ENCODE measurements at places on chromosomes 4 and X.

GRCh38 chrX:39248330-39248729 lies 447.1 kb downstream of the MID1IP1 start:
- no peak for DNase-seq

DNA sequence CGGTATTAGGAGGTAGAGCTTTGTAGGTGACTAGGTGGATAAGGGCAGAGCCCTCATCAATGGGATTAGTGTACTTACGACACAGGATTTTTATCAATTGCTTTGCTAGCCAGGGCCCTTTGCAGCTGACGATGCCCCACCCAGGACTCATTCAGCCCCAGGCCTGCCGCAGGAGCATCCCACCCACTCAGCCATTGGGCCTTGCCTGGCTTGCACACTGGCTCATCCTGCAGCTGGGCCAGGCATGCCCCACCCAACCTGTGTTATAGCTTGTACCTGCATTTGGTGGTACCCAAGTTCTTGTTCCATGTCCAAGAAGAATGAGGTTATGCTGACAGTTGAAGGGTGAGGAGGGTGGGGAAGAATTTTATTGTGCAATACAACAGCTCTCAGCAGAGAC lies 317.5 kb downstream of the PPARGC1A start:
- DNase-seq, result no peak

DNA sequence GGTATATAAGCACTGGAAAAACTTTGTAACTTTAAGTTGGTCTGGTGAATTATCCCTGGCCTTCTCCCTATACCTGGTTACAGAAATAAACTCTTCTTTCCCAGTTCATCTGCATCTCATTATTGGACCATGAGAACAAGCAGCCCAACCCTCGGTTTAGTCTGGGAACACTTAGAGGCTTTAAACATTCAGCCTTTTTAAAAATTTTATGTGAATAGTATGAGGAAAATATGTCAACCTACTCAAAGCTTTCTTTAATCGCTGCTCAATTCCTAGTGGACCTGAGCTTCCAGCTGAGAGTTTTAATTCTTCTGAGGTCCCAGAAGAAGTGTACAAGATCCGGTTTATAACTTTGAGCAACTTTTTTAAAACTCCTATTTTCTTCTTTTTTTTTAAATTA lies 358.6 kb upstream of the NOCT start:
- no peak for DNase-seq

DNA sequence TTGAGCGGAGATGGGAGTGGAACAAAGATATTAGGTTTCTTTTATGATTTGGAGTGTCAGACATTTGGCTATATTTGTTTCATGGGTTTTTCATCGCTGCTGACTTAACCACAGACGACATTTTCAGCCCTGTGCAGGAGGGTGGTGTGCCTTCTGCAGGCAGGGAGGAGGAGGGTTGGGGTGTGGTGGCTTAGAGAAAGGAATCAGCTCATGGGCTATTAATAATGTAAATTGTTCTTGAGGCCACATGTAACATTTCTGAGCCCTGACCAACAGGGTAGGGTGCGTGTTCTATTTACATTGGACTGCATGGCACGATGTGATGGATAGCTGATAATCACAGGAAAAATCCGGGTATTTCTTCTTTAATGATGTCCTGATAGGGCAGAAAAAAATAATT lies 67.6 kb downstream of the POLA1 start:
- DNase-seq, result no peak

DNA sequence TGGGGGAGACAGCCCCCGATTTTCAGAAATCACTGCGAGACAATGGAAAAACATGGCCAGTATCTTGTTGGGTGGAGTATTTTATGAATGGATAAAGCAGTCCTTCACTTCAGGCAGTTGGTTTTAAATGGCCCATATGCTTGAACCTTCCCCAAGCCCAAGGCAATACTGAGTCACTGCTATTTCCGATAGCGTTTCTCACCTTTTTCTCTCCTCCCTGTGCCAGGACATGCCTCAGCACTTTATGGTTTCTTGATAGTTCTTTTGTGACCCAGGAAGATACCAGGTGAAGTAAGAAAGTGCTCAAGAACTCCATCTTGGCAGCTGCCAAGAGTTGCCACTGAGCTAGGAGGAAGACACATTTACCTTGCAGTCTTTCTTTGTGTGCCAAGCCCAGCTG lies 26.8 kb upstream of the ESX1 start:
- DNase-seq, result no peak

DNA sequence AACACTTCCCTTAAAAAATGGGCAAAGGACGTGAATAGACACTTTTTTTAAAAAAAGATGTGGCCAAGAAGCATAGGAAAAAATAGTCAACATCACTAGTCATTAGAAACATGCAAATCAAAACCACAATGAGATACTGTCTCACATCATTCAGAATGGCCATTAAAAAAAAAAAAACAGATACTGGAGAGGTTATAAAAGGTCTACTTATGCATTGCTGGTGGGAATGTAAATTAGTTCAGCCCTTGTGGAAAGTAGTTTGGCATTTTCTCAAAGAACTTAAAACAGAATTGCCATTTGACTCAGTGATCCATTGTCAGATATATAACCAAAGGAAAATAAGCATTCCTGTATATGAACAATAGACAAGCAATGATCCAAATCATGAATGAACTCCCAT lies 352.8 kb upstream of the EPHA5 start:
- no peak for DNase-seq

- no peak for DNase-seq
Measured at GRCh38 chr4:22179124-22179874, 230.7 kb upstream of the KCNIP4 start.

- DNase-seq, result no peak
Measured at GRCh38 chr4:48103483-48104139, 30.4 kb downstream of the TXK start.

GRCh38 chr4:48799157-48799556 lies 19.1 kb upstream of the FRYL start:
- DNase-seq, result no peak

DNA sequence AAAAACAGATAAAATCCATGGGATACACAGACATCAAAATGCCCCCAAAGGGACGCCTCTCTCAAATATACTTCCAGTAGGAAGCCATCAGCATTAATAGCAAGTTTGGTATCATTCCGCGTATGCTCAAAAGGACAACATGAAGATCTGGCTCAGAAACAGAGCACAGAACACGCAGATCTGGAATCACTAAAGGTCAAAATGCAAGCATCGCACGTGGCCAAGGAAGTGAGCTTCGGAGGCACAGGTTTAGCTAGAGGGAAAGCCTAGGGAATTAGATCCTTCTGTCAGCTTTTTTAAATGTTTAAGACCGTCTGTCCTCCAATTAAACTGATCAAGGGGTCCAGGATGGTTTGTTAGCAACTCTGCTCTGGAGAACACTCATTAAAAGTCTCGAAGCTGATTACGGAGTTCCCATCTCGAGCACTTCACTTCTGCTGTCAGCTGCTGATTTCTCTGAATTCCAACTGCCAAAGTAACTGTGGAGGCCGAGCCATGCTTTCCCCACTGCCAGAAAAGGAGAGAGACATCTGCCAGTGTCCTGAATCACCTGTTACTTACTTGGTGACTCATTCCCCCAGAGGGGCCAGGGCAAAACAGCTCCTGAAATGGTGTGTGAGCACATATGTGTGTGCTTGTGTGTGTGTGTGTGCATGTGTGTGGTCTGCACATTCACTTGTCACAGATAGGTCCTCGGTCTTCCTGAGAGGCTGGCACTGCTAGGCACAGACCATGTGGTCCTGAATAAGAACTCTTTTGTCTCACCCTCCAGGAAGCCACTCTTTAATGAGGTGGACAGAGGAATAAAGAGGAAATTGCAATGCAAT lies 177.7 kb upstream of the PPARGC1A start:
- peak; percentile 12 for DNase-seq

DNA sequence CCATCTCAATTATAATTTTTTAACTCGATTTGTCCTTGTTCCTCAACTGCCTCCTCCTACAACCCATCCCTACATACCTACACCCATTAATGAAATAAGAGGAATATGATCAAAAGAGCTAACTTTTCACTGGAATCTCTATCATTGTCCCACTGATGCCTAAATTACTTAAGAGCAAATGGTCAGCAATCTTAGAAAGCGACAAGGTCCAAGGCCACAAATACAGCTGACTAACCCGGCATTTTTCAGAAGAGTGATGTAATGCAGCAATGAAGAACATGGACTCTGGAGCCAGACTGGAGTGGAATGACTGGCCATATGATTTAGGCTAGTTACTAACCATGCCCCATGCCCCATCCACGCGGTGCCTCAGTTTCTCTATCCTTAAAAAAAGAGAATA lies 56.2 kb downstream of the PPA2 start:
- DNase-seq, result no peak

- DNase-seq, result no peak
Measured at GRCh38 chrX:30308263-30309138, 689 bp downstream of the NR0B1 start.

GRCh38 chr4:24489870-24490269 lies 94.5 kb downstream of the DHX15 start:
- no peak for DNase-seq

- peak; percentile 40 for DNase-seq
Measured at GRCh38 chr4:25813448-25814106, 49.2 kb downstream of the SEL1L3 start.

DNA sequence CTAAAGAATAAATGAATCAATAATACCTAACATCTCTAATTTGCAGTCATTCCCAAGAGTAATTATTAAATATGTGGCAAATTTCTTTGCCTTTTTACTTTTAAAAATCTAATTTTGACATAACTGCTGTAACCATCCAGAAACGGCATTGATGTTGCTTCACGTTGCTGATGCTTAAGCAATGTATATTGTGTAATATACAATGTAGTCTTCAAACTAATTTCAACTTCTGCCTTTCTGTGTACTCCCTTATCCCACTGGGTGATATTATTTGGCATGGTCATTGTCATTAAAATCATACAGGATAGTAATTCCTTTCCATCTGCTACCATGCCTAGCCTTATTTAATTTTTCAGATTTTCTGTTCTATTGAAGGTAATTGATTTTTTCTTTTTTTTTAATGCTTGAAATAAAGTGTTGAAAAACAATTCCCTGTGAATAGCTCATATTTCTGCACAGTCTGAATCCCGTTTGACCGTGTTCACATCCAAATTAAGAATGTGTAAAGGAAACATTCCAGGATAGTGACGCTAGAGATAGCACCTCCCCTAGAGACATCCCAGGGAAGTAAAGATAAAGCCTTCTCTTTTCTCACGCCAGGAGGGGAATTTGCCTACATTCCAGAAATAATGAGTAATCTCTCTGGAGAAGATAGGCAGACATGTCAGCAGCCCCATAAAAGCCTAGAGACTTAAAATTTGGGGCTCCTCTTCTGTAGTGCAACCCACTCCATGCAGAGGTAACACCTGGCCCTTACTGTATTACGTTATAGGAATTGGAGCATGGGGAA lies 8.6 kb downstream of the FAM200B start:
- DNase-seq, result no peak

- DNase-seq, result no peak
Measured at GRCh38 chr4:3017504-3017903, 54.1 kb downstream of the GRK4 start.

GRCh38 chr4:182250446-182250845 lies 7.2 kb downstream of the TENM3 start:
- DNase-seq, result no peak

GRCh38 chrX:42869659-42870476 lies 91.9 kb upstream of the PPP1R2C start:
- no peak for DNase-seq

GRCh38 chr4:21090094-21090666 lies 389.9 kb downstream of the PACRGL start:
- no peak for DNase-seq

GRCh38 chr4:102431608-102431961 lies 69.6 kb upstream of the NFKB1 start:
- no peak for DNase-seq

GRCh38 chr4:155972098-155972497 lies 18.4 kb upstream of the CTSO start:
- peak; percentile 4 for DNase-seq

DNA sequence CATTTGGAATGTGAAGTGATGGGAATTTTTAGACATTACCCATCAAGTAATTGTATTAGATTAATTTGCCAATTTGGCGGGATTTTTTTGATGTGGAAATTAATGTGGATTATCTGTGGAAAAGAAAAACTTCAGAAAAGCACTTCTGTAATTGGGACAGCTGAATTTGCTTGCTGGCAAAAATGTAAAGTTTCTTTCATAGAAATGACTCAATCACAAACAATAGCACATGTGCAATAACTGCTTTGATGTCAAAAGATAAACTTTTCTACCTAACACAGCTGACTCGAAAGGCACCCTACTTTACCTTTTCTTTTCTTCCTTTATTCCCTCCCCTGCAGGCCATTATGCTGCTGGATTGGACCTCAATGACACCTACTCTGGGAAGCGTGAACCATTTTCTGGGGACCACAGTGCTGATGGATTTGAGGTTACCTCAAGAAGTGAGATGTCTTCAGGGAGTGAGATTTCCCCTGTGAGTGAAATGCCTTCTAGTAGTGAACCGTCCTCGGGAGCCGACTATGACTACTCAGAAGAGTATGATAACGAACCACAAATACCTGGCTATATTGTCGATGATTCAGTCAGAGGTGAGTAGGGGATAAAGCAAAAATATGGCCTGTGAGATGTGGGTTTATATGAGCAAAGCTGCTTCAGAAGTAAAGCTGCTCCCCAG lies 1.4 kb downstream of the AREG start:
- DNase-seq, result no peak

DNA sequence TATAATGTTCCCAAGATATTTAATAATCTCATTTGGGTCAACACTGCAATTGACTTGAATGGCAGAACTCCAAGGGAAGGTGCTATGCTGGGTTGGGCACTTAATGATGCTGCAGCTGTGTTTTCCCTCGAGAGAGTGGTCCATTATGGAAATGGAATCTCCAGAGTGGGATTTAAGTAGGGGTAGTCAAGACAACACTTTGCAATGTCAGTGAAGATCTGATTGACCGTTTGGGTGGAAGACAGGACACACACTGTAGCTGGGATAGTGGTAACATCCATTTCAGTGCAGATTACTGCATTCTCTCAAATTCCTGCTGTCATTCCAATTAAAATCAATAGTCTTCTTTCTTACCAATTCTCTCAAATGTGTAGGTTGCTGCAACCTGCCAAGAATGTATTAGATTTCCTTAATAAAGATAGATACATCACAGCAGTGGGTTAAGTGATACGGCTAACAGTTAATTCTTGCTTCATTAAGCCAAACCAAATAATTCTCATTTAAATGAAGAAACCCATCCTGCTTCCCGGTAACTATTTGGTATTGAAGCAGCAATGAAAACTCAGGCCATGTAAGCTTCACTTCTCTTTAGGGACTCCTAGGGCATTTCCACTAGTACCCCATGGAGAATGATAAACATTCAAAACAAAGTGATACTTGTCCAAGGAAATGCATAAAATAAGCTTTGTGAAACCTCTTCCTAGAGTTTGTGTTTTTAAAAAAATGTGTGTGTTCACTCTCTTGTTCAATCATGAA lies 40.5 kb upstream of the RASGEF1B start:
- no peak for DNase-seq

- no peak for DNase-seq
Measured at GRCh38 chr4:186260504-186261448, 5.2 kb upstream of the F11 start.

DNA sequence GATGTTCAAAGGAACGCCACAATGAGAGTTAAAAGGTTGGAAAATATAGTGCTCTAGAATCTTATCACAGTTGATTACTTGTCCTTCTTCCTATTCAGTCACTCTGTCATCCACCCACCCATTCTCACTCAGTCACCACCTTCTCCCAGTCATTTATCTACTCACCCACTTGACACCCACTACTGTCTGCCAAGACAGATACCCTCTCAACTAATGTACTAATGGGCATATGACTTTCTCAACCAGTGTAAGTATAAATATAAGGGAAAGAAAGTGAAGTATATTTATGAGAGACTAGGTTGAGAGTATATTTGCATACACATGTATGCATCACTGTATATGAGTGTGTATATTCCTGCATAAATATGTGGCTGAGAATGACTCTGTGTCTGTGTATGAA lies 20.0 kb downstream of the MID2 start:
- no peak for DNase-seq
